CD4-positive, alpha-beta T cell treated with Interleukin-15 for 4 hours (primary cell): ENCODE measurements at places on chromosomes 2 and 18.

GRCh38 chr2:127226520-127227263 lies 6.6 kb upstream of the CYP27C1 start:
- DNase-seq = no peak

- DNase-seq = no peak
Measured at GRCh38 chr2:3059141-3059925, 318.3 kb downstream of the EIPR1 start.

- no peak for DNase-seq
Measured at GRCh38 chr2:70328921-70329561, 27.2 kb upstream of the FAM136A start.

DNA sequence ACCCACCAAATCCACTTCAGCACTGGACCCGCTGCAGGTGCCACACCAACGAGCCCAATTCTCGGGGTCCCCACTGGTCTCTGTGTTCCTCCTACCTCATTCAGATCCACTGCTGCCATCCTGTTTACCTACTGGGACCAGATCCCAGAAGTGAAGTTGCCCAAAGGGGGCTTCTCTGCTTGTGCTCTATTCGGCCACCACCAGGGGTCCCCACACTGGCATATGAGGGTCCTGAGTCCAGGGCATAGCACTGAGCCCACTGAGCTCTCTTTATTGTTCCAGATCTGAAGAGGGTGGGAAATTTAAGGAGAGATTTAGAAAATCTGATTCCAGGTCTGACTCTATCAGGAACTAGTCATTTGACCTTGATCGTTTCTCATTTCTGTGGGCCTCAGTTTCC lies 2.4 kb downstream of the GPR45 start:
- DNase-seq = no peak

DNA sequence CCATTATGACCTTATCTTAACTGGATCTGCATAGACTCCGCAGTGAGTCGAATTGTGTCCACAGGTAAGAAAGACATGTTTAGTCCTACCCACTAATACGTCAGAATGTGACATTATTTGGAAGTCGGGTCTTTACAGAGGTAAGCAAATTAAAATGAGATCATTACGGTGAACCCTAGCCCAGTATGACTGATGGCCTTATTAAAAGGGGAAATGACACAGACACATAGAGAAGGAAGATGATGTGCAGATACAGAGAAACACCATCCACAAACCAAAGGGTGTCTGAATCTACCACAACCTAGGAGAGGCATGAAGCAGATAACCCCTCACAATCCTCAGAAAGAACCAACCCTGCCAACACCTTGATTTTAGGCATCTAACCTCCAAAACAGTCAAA lies 135.6 kb downstream of the GALNT1 start:
- DNase-seq = no peak

DNA sequence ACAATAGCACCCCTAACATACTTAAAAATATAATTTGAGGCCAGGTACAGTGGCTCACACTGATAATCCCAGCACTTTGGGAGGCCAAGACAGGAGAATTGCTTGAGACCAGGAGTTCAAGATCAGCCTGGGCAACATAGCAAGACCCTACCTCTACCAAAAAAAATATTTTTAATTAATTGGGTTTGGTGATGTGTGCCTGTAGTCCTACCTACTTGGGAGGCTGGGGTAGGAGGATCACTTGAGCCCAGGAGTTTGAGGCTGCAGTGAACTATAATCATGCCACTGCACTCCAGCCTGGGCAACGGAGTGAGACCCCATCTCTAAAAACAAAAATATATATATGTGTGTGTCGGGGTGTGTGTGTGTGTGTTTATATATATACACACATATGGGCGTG lies 91.3 kb downstream of the MEMO1 start:
- no peak for DNase-seq

DNA sequence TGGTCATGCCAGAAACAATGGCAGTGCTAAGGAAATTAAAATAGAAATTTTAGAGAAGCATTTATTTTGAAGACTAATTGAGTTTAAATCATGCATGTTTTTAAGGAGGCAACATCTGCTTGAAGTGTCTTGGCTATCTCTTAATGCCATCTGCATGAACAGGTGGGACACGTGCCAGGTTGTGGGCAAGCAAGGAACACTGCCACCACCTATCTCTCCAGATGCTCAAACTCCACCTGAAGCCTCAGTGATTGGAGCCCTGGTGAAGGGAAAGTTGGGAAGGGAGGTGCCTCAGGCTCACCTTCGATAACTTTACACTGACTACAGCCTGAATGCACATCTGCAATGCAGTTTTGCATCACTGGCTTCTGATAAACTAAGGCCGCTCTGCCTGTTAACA lies 91.5 kb downstream of the TPGS2 start:
- DNase-seq = no peak

- DNase-seq = no peak
Measured at GRCh38 chr18:57299931-57300330, 52.4 kb upstream of the ST8SIA3 start.

GRCh38 chr2:54629914-54630857 lies 93.3 kb upstream of the EML6 start:
- DNase-seq = peak; percentile 7

- DNase-seq = no peak
Measured at GRCh38 chr18:62418258-62418657, 93.1 kb downstream of the TNFRSF11A start.

DNA sequence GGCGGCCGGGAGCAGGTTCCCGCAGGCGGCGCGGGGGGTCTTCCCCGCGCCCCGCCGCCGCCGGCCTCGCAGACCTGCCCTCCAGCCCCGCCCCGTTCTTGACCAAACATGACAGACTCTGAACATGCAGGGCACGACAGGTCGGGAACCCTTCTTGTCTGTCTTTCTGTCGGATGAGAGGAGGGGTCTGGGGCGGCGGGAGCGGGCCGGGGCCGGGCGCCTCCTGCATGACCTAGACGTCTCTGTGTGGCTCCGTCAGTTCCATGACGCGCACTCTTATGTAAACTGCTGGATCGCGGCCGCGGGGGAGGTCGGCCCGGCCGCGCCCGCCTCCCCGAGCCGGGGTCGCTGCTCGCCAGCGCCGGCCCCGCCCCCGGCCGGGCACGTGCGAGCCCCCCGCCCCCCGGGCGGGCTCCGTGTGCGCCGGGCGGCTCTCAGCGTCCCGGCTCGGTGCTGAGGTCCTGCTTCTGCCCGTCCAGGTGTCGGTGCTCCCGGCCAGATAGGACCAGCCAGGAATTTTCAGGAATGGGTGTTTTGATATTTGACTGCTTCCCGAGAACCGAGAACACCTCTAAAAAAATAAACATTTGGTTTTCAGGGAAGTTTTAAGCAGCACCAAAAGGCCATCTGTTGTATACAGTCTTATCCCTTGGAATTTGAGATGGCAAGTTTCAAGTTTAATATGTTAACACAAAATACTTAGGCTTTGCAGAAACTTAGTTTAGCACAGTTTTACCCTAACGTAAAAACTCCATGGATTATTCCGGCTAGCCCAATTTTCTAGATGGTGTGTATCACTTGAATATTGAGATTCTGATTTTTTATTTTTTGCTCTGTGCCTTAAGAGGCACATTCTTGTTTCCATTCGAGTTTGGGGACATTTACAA lies 733 bp downstream of the ZC3H6 start:
- peak; percentile 72 for DNase-seq

DNA sequence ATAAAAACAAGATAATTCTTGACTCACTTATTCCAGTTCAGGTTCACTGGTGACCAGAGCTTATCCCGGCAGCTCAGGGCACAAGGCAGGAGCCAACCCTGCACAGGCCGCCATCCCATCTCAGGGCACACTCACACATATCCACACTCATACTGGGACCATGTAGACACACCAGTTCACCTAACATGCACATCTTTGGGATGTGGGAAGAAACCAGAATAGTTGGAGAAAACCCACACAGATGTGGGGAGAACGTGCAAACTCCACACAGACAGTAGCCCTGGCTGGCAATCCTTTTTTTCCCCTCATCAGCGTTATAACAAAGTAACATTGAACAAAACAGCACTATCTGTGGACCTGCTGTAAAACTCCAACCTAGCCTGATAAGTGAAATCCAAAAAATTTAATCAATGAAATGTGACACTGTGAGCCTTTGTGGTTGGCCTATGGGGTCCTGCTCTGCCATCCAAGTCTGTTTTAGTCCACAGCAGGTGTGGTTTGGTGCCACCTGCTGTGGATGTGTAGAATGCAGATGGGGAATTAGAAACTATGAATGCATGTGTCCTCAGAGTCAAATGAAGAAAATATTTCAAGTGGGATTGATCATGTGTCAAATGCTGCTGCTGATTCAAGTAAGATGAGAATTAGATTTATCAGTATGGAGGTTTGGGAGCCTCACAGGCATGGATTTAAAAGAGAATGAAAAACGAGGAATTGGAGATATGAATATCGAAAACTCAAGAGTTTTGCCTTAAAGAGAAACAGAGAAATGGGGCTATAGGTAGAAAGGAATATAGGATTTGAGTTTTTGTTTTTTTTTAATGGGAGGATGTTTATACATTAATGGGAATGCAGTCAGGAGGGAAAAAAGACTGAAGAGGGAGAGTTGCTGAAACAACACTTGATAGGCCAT lies 47.0 kb downstream of the UGP2 start:
- peak; percentile 38 for DNase-seq

GRCh38 chr2:48197618-48198017 lies 291.3 kb upstream of the FBXO11 start:
- DNase-seq = no peak

DNA sequence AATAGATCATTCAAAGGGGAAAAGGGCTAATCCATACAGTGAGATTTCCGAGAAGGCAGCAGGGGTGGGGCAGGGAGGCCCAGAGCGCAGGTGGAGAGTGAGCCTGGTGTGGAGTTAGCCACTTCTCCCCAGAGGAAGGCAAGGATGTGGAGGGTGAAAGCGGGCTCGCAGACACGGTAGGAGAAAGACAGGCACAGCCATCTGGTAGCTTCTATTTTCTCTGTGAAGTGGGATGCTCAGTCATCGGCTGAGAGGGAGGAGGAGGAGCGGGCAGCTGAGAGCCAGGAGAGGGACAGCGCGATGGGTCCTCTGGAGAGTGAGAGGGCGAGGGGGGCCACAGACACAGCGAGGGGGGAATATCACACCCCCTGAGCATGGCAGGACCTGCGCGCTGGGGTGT lies 153.3 kb upstream of the NDUFV2 start:
- no peak for DNase-seq

DNA sequence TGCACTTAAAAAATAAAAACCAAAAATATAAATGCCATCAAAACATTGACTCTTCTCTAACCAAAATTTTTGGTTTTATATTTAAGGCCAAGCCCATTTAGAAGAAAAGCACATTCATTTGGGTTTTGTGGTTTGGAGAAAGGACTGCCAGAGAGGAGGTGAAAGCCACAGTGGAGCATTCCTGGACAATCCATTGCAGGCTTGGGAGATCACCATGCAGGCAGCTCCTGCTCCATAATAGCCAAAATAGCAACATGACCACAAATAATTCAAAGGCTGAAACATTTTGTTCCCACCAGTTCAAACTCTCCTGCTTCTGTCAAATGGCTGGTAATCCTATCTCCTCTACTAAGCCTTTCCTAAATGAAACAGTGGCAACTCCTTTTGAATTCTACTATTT lies 73.5 kb downstream of the GALNT3 start:
- no peak for DNase-seq

GRCh38 chr2:12774395-12774727 lies 57.6 kb downstream of the TRIB2 start:
- DNase-seq = no peak

DNA sequence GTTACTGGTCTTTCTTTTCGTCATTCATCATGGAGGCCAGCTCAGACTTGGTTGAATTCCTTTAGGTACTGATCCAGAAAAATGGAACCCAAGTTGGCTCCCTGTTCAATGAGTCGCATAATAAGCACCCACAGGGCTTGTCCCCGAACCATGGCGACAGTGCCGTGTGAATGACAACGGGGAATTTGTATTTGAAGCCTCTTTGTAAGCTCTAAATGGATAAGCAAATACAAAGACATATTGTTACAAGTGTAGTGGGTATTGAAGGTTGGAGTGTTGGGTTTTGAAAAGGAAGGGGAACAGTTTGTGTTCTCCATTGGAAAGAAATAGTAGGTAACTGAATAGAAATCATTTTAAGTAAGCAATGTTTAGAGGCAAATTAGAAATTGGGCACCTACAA lies 288.9 kb downstream of the SLC4A3 start:
- no peak for DNase-seq

GRCh38 chr18:48875314-48875941 lies 75.3 kb downstream of the SMAD7 start:
- no peak for DNase-seq

GRCh38 chr2:97974471-97974870 lies 21.3 kb downstream of the TMEM131 start:
- no peak for DNase-seq

- no peak for DNase-seq
Measured at GRCh38 chr2:56508662-56509061, 324.9 kb downstream of the CCDC85A start.

DNA sequence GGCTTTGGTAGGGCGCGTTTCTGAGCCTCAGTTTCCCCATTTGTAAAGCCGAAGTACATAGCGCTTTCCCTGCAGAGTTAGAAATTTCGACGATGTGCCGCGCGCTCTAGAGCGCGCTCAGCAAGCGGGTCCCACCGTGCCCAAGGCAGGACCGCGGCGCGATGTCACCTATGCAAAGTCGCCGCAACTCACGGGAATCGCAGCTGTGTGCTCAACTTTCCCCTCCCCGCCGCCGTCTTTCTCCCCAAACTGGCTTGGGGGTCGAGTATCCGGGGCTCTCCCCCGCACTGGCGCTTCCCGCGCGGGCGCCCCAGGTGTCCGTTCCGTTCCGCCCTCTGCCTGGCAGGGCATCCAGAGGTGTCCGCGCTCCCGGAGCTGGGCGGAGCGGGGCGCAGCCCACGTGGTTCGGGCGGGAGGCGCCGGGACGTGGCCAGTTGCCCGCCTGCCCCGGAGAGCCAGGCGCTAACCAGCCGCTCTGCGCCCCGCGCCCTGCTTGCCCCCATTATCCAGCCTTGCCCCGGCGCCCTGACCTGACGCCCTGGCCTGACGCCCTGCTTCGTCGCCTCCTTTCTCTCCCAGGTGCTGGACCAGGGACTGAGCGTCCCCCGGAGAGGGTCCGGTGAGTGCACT lies at the start of gene MLPH:
MLPH (plus strand) TSS at position 433 of the 630 bp plus-strand sequence. CDS start 6,176 bp downstream, outside the sequence.
- no peak for DNase-seq

- no peak for DNase-seq
Measured at GRCh38 chr2:104793966-104794365, 59.9 kb upstream of the POU3F3 start.

GRCh38 chr18:5395860-5396448 lies 100.4 kb upstream of the ZBTB14 start:
- DNase-seq = peak; percentile 7

GRCh38 chr2:156182132-156182531 lies 150.4 kb downstream of the NR4A2 start:
- no peak for DNase-seq

GRCh38 chr2:160206436-160206835 lies 6.4 kb upstream of the ITGB6 start:
- no peak for DNase-seq

- no peak for DNase-seq
Measured at GRCh38 chr2:212791569-212791968, 253.0 kb upstream of the ERBB4 start.
